ENCODE measurements at places on chromosomes 5 and 9.
A peak's percentile ranks its signal among the peaks of the same experiment; 100 is the strongest.

DNA sequence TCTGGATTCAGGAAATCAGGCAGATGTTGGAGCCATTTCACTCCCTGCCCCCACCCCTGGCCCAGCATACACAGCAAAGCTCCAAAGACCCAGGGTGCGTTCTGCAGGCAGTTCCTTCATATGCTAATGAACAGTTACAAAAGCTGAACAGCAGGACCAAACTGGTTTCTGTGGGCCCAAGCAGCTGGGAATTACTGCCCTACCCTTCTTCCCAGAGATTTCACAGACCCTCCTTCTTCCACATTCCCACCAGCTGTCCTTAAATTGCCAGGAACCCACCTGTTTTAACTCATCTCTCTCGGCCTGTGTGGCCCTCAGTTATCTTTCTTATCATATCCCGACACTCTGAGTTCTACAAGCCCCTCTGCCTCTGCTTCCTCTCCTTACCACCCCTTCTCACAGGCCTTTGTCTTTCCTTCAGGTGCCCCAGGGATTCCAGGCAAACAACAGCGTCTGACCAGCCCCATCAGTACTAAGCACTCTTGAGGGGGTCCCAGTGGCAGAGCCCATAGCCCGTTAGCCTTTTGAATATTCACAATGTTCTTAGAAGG, 10.6 kb upstream of the F2RL1 start:
- DNase-seq = no peak

DNA sequence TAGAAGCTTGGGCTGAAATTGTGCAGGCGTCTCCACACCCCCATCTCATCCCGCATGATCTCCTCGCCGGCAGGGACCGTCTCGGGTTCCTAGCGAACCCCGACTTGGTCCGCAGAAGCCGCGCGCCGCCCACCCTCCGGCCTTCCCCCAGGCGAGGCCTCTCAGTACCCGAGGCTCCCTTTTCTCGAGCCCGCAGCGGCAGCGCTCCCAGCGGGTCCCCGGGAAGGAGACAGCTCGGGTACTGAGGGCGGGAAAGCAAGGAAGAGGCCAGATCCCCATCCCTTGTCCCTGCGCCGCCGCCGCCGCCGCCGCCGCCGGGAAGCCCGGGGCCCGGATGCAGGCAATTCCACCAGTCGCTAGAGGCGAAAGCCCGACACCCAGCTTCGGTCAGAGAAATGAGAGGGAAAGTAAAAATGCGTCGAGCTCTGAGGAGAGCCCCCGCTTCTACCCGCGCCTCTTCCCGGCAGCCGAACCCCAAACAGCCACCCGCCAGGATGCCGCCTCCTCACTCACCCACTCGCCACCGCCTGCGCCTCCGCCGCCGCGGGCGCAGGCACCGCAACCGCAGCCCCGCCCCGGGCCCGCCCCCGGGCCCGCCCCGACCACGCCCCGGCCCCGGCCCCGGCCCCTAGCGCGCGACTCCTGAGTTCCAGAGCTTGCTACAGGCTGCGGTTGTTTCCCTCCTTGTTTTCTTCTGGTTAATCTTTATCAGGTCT, at the start of gene C9orf72:
C9orf72 (minus strand) TSS at position 564 of the 716 bp plus-strand sequence. CDS start 6,361 bp downstream, outside the sequence.
- peak; percentile 87 for DNase-seq

GRCh38 chr5:137395011-137395755, 103.9 kb downstream of the SPOCK1 start:
- DNase-seq = no peak

- no peak for DNase-seq
Observed at GRCh38 chr9:36665387-36665786, 92.7 kb downstream of the MELK start.

GRCh38 chr5:144945503-144945902, 774.8 kb downstream of the KCTD16 start:
- DNase-seq = no peak

DNA sequence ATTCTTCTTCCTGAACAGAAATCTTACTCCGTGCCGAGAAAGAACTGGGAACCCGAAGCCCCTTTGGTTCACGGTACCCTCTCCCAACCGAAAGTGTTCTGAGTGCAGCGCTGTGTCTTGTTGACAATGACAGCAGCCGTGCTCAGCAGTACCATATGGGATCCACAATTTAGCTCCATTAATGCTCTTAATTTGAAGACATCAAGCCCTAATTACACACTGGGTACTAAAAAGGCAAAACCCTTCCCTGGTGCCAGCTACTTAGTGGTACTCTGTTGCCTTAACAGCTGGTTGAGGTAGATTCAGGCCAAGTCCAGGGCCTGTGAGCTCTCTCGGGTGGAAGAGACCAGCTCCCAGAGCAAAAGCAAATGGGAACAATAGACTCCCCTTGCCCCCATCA, 24.5 kb downstream of the DDX31 start:
- no peak for DNase-seq

- DNase-seq = peak; percentile 94
Observed at GRCh38 chr9:97696803-97697601, at the start of gene XPA. Gene XPA (minus strand): TSS chr9:97697340. CDS start chr9:97697292, 48 bp downstream.

DNA sequence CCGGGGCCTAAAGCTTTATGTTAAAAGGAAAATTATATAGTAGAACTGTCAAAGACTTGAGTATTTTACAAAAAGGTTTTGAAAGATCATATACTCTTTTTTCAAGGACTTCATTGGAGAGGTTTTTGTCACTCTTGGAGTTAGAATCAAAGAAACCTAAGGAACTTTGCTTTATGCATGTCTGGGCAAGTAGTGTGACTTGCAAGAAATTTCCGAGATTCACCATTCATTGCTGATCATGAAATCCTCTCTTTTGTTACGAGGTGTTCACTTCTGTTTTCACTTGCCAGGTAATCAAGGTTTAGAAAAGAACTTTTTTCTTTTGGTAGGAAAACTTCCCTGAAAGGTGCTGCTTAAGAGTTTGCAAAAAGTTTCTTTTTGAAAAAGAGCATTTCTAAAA, 64.8 kb downstream of the NUP214 start:
- no peak for DNase-seq

- DNase-seq = no peak
Observed at GRCh38 chr5:63860379-63860778, 101.9 kb downstream of the HTR1A start.

All from stimulated activated CD4-positive, alpha-beta T cell treated with anti-CD3 and anti-CD28 coated beads, TNF-alpha, amount 100 ng/mL, for 4 hours (primary cell).